ENCODE measurements at places on chromosomes 16 and 17. TPM values are rescaled to one million over a fixed set of nuclear protein-coding genes. Genes with fewer than 3 reads are reported as not detected.

KRTAP4-4 gene
- total RNA-seq = not detected

SLC47A1 gene
- 97.3 TPM for total RNA-seq

CCL17 gene
- not detected for total RNA-seq

CALCOCO2 gene
- 117 TPM for total RNA-seq

TADA2A gene
- total RNA-seq = 62.8 TPM

ZSCAN10 gene
- 0.93 TPM for total RNA-seq

RSKR gene
- 38.0 TPM for total RNA-seq

ATP1B2 gene
- 6.1 TPM for total RNA-seq

HLF gene
- total RNA-seq = 23.4 TPM

PCYT2 gene
- 438 TPM for total RNA-seq

KRT33A gene
- total RNA-seq = 3.1 TPM

HSD17B2 gene
- 0.71 TPM for total RNA-seq

CCDC182 gene
- total RNA-seq = 12.5 TPM

TNFRSF13B gene
- not detected for total RNA-seq

CDH3 gene
- 3.0 TPM for total RNA-seq

EVPLL gene
- 1.7 TPM for total RNA-seq

PABPN1L gene
- not detected for total RNA-seq

GRCh38 chr17:4880857-4881256 is 18.5 kb upstream of the C17orf107 start:
- no peak for DNase-seq

GRCh38 chr17:60284709-60285108 is 107.2 kb downstream of the USP32 start:
- DNase-seq = no peak

DNA sequence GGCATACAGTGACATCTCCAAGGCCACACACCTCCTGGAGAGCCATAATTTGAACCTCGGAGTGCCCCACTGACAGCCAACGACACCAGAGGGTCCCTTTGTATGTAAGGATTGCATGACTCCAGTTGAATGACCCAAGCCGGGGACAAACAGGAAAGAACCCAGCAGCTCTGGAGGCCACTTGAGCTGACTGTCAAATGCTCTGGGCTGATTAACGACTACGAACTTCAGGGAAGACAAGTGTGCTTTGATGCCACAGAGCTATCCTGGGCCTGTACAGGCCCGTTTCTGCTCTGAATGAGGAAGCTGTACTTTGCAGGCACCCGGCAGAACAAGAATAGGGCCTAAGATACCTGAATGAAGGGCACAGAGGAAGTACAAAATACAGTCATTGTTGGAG is 404.6 kb downstream of the SLC39A11 start:
- no peak for DNase-seq

DNA sequence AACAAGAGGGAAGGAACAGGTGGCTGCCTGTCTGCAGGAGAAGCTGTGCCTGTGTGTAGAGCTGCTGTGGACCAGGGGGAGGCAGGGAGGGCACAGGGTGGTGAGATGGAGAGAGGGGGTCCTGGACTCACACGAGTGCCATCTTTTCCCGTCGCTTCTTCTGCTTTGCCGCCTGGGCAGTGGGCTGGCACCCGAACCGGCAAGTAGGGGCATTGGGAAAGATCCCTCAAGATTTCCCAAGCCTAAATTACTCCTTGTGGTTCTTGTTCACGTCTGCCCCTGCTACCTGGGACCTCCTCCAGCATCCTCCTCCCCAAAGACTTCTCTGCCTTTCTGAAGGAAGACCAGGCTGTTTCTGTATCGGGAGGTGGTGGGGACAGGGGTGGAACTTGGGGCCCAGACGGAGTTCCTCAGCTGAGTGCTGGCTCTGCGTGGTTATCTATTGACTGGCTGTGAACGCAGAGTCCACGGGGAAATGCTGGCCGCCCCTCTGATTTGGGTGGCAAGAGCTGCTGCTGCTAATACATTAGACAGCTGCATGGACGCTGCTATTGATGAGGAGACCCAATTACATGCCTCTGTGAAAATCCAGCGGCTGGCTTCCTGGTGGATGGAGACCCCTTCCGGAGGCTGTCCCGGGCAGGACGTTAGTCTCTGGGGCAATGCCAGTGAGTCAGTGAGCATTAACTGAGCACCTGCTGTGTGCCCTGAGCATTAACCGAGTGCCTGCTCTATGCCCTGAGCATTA is 114.5 kb downstream of the OR1D5 start:
- no peak for DNase-seq

DNA sequence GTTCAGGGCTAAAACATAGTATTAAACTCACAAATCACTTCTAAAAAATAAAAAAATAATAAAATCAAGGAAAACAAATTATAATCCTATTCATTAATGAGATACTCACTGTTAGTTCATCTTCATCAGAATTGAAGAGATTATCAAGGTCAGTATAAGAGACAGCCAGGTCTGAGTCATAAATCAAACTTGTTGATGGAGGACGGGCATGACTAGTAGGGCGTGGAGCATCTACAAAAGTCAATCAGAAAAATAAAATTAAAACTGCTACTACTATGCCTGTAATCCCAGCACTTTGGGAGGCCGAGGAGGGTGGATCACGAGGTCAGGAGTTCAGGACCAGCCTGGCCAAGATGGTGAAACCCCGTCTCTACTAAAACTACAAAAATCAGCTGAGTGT is 59.1 kb upstream of the INTS2 start:
- no peak for DNase-seq

GRCh38 chr17:16048811-16049449 is 49.3 kb downstream of the TTC19 start:
- no peak for DNase-seq

DNA sequence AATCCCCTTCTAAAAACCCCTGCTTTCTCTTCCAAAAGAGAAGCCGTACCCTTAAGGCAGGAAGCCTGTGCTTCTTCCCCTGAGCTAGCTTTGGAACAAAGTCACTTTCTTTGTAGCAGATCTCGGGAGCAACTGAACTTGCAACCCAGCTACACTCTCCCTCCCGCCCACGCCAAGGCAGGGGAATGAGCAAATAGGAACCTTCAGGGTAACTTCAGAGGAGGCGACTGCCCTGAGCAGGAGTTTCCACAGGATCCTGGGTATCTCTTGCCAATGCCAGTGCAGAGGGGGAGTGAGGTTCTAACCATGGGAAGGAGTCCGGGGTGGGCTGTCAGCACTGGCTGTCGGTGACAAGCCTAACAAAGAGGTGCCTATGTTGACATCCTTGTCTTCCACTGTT is 5.9 kb upstream of the PIRT start:
- DNase-seq = peak; percentile 91

DNA sequence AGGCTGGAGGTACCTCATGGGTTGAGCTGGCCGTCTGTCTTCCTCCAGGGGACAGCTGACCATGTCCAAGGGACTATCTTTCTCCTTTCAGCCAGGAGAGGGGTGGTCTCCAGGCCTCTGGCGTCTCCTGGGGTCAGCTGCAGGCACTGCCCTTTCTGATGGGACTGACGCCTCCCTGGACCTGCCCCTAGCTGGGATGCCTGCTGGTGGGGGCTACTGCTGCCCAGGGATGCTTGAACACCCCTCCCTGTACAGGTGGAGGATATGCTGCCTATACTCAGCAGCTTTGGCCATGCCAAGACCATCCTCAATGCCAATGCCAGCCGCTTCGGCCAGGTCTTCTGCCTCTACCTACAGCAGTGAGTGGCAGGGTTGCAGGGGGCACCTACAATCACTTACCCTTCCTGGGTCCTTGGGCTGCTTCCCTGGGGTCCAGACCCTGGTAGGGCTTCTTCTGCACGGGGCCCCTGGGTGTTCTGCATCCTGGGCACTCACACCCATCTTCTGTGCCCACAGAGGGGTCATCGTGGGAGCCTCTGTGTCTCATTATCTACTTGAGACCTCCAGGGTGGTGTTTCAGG is 4.2 kb downstream of the MYO15B start:
- DNase-seq = no peak

DNA sequence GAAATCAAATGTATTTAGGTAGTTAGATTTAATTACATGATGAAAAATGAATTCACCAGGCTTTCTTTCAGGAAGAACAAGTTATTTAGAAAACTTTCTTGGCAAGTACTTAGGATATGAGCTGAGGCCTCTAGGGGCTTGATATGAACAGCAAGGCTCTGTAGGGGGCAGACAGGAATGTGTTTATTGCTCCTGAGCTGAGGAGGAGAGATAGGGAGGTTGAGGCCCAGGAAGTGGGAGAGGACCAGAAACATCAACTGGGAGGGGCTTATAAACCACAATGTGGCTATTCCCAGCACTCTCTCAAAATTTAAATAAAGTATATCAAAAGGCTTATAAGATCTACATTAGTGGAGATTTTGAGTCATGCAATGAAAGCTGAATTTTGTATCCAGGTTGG is 154.0 kb upstream of the MAF start:
- no peak for DNase-seq

- no peak for DNase-seq
Observed at GRCh38 chr16:23424292-23424958, 28.6 kb downstream of the COG7 start.

- DNase-seq = no peak
Observed at GRCh38 chr16:6114691-6115090, 1017.1 kb upstream of the EEF2KMT start.

- no peak for DNase-seq
Observed at GRCh38 chr16:76541070-76541469, 263.9 kb downstream of the CNTNAP4 start.

DNA sequence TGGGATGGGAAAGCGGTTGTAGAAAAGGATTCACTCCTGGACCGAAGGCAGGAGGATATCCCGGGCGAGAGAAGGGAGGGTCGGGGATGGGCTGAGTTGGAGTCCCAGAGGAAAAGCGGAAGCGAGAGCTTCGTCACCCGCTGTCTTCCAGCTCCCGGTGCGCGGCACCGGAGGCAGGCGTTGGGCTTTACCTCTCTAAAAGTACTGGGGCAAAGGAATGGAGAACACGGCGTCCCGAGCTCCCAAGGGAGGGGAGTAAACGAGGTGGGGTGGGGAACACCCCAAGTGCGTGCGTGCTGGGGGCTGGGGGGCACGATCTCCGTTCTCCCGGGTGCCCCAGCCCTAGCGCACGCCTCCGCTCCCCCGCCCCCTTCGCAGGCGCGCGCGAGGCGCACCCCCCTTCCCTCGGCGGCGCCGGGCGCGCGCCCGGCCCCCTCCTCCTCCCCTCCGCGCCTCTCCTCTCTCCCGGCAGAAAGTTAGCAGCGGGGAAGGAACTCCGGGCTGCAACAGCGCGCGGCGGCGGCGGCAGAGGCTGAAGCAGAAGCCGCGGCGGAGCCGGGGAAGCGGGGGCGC is at the start of gene HS3ST4:
Gene HS3ST4 (plus strand): TSS at position 441 of the 573 bp plus-strand sequence.
- DNase-seq = peak; percentile 19

- DNase-seq = peak; percentile 29
Observed at GRCh38 chr16:70331588-70332358, 14.9 kb upstream of the DDX19A start.

GRCh38 chr17:64502809-64503208 is 3.3 kb downstream of the DDX5 start:
- DNase-seq = no peak

GRCh38 chr17:42562388-42563142 is 617 bp downstream of the COASY start:
- no peak for DNase-seq

DNA sequence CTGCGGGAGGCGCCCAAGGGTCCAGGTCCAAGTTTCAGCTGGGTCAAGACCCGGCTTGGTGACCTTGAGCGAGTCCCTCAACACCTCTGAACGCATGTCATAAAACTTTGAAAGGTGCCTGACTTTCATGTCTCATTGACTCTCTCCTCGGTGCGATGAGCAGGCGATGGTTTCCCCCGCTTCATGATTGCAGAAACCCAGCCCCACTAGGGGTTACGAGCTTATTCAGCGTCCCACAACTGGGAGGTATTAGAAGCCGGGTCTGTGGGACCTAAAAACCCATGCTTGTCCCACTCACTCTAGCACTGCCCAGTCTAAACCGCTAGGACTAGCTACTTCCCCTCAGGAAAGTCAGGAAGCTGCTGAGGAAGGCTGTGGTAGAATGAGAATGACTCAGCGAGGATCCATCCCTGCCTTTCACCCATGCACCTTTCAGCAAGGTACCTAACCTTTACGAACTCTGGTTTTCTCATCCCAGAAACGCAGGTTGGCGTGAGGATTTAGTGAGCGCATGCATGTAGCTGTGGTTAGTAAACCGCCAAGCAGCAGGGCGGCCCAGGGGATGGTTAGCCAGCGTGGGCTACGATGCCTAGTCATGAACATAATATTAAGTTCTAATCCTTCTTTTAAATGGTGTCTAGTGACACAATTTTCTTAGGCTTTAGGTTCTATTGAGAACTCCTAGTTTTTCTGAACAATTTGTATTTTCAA is 26.2 kb upstream of the RFFL start:
- peak; percentile 27 for DNase-seq

DNA sequence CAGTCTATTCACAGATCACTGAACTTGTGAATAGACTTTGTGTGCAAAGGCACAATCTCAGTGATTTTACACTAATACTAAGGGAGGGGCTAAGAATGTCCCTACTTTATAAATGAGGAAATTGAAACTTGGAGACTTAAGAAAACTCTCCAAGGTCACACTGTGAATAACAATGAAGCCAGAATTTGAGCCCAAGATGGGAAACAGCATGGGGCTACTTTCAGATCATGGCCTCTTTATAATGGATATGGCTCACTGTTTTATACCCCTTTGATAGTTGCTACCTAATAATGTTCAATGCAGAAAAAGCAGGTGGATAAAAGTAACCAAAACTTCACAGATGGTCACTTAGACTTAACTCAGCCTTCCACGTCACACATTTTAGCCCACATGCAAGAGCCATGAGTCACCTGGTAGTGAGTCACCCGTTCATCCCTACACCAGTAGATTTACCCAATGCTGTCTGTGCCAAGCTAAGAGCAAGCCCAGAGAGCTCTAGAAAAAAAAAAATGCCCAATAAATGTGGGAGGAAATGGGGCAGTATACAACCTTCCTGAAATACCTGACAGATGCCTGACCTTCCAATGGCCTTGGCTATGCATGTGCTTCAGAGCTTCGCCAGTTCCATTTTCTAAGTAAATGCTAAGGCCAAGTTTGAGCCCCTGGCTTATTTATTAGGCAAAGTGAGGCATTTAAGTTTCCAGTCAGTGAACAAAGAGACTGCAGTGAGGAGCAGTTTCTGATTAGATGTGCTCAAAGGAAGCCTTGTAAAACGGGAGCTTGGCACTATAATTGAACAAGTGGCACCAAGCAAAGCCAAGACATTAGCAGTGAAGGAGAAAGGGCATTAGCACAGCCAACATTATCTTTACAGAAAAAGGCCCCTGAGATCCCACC is 219.7 kb downstream of the TMEM114 start:
- no peak for DNase-seq

- DNase-seq = no peak
Observed at GRCh38 chr16:85192238-85193114, 80.2 kb upstream of the CIBAR2 start.

DNA sequence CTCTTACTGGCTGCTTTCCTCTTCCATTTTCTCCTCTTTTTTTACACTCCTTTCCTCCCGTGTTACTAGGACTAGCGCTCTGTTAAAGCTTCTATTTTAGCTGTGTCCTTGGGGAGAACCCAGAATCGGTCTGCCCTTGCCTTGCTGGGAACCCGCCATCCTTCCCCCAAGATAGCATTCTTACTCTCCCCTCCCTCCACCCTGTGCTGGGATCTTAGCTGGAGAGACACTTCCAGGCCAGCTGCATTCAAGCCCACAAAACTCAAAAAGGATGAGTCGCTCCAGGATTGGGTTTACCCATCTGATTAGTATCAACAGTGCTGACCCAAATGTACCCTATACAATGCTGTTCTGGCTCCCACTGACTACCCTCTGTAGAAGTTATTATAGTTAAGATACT is 200.5 kb upstream of the ASIC2 start:
- DNase-seq = peak; percentile 16

GRCh38 chr17:17204041-17204591 is 2.0 kb downstream of the PLD6 start:
- DNase-seq = no peak

Measured in testis (tissue), 5 donors.